ENCODE measurements at places on chromosomes 3 and 15.

- no peak for DNase-seq
These were observed 16.5 kb downstream of the UROC1 start for GRCh38 chr3:126501054-126501453.

DNA sequence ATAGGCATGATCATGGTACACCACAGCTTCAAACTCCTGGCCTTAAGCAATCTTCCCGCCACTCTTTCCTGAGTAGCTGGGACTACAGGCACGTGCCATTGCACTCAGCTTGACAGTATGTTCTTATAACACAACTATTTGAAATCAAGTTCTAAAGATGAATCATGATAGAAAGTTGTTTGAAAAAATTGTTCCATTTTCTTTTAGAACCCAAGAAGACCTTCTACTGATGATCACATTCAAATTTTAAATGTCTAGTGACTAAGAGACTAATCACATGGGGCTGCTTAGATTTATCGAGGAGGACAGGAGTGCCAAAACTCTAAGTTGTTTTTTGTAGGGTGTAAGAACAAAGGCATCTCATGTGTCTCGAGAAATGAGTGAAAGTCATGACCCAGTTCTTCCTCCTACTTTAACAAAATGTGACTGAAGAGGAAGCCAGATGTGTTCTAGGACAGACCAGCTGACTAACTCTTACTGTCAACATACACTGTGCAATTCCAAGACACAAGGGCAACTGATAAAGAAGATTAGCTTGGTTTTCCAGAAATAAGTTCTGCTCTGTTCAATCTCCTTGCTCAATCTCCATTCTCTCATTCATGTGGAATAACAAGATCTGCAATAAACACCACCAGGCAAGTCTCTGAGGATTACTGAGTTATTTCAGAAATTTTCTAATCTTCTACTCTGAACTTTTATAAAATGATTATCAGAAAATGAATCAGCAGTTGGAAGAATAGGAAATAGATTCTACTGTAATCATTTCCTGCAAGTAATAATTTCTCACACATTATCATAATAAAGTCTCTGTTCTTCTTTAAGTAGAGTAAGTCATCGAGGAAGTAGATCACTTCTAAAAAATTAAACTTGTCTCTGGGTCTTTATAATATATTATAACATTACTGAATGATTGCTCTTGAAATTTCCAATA is 122.6 kb upstream of the CCNL1 start:
- DNase-seq = no peak

- no peak for DNase-seq
These were observed 255.1 kb upstream of the WNT5A start for GRCh38 chr3:55742022-55742831.

- DNase-seq = peak; percentile 47
These were observed 847 bp downstream of the WHAMM start for GRCh38 chr15:82810061-82810889.

- DNase-seq = no peak
These were observed 166.6 kb upstream of the ZNF717 start for GRCh38 chr3:75951941-75952340.

DNA sequence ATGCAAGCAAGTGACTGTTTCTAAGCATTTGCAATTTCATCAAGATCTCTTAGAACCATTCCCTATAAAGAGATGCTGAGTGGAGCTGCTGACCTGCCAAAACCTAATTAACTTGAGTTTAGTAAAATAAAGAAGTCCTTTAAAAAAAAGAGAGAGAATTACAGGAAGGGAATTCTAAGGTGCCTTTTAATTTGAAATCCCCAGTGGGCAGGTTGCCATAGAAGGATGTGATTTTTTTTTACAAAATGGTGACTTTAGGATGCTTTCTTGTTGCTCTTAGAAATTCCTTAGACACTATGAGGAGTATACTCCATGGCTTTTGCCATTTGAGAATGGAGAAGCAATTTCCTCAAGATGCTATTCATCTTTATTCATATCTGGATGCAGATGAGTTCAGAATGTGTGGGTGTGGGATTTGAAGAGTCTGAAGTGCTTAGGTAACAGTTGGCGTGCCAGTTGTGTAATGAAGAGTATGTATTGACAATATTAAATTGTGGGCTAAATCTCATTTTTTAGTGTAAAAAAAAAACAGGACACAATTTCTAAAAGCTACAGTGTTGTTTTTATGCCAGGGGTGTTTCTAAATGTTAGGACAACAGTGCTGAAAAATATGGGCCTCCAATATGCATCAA is 13.6 kb downstream of the LRRC3B start:
- DNase-seq = no peak

DNA sequence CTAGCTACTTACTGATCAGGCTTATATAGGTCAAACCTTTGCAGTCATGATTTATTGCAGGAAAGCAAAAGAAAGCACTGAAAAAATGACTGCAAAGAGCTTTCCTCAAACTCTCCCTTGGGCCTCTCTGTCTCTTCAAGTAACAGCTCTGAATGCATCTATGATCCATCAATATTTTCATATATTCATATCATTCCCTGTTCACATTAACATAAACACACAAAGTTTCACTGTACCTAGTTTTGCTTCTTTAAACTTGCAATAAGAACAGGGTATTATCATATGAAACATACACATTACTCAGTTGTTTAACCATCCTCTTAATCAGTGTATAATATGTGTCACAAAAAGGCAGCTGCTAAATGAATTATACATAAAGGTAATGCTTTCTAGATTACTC is 107.9 kb upstream of the ARL6 start:
- no peak for DNase-seq

DNA sequence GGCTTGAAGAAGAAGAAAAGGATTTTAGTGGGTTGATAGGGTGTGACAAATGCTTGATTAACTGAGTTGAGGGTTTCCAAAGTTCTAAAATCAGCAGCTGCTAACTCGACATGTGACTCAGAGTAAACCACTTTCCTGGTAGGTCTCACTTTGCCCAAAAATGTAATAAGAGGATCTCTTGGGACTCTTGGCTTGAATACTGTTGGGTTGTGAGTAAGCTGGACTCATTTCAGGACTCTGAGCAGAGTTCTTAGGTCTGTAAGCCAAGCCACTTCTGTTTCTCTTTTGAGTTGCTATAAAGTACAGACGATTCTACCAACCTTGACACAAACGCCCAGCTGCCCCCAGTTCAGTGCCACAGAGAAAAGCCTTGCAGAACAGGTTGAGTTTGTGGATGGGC is 241.1 kb downstream of the ZNF621 start:
- DNase-seq = no peak

- peak; percentile 4 for DNase-seq
These were observed 625.8 kb downstream of the TAFA4 start for GRCh38 chr3:68306571-68306970.

DNA sequence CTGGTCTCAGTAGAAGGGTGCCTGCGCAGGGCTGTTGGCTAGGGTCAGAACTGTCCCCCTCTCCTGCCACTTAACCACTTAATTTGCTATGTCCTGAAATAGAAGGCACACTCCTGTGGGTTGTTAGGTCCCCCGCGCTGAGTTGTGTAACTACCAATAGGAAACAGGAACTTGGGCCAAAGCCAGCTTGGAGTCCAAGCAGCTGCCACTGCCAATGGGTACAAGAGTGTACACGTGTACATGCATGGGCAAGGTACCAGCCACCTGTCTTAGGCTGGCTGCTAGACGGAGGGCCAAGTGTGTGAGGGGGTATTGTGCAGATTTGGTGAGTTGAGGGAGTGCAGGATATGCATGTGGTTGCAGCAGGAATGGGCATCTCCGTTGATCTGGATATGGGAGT is 29.7 kb upstream of the POLG start:
- no peak for DNase-seq

GRCh38 chr3:193016437-193016901 is 98.8 kb upstream of the MB21D2 start:
- no peak for DNase-seq

DNA sequence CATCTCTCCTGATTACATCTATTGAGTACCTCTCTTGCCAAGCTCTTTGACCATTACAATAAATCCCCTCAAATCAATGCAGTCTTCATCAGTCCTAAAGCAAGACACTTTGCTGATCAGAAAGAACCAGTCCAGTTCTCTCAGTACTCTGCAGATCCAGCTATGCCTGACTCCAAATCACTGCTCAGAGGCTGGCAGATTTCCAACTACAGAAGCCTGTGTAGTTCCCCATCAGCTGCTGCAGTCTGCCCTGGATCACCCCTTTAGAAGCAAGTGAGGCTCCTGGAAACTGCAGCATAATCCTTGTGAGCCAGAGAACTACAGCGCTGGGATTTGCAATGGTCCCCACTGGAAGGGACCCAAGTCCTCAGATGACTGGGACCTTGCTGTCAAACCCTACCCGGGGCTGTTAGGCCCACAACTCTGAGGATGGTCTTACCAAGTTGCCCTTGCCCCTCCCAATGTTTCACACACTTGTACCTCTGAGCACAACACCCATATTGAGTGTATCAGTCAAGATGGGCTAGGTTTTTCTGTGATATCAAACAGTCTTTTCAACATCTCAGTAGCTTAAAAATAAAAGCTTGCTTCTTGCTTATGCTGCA is 81.9 kb upstream of the TOPAZ1 start:
- DNase-seq = no peak

- no peak for DNase-seq
These were observed 368.1 kb downstream of the ZPLD1 start for GRCh38 chr3:102802819-102803420.

- no peak for DNase-seq
These were observed 81.8 kb upstream of the UBE2E1 start for GRCh38 chr3:23723930-23724329.

- no peak for DNase-seq
These were observed 148.6 kb downstream of the SUCNR1 start for GRCh38 chr3:152021951-152022461.
